Glomerular endothelial cell (primary cell): ENCODE measurements at places on chromosomes 7 and 10. TPM values are rescaled to one million over a fixed set of nuclear protein-coding genes. Genes with fewer than 3 reads are reported as not detected.

Gene WDR91
- total RNA-seq: 3.6 and 9.1 TPM in 2 replicates

Gene CLDN3
- not detected in 2 replicates for total RNA-seq

Gene CDC14C
- not detected in 2 replicates for total RNA-seq

Gene PON1
- not detected in 2 replicates for total RNA-seq

Gene COBL
- not detected in 2 replicates for total RNA-seq

Gene NRP1
- total RNA-seq: 167 and 209 TPM in 2 replicates

Gene NEURL1
- total RNA-seq: 0.05 and 0.47 TPM in 2 replicates

Gene SPDYE9
- total RNA-seq: not detected in 2 replicates

Gene DNAJB9
- 26.0 and 28.2 TPM in 2 replicates for total RNA-seq

Gene PYROXD2
- total RNA-seq: 2.8 and 5.7 TPM in 2 replicates

Gene PLXDC2
- total RNA-seq: 0.82 and 0.92 TPM in 2 replicates
